ENCODE measurements at places on chromosomes 6 and 20.
A peak's percentile ranks its signal among the peaks of the same experiment; 100 is the strongest.

- no peak for DNase-seq
These were observed 258.3 kb downstream of the ANKRD60 start for GRCh38 chr20:57970116-57970515.

GRCh38 chr6:24107294-24107693, 18.7 kb upstream of the NRSN1 start:
- DNase-seq = no peak

DNA sequence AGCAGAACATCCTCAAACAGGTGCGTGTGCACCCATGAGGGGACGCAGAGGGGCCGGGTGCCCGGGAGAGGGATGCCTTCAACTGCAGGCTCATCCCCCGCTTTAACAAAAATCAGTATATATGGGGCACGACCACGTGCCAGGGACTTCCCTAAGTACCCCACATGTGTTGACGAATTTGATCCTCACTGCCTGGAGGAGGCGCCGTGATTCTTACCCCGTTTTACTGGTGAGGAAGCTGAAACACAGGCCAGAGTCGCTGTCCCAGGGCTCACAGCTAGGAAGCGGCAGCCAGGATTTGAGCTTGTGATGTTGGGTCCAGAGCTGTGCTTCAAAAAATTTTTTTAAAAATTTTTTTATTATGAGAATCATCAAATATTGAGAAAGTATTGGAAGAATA, 44.8 kb downstream of the ITPR3 start:
- DNase-seq = no peak

GRCh38 chr20:33007376-33008335, at the start of gene BPIFB2:
BPIFB2 (plus strand) TSS chr20:33007704; CDS start chr20:33008575, 871 bp downstream.
- no peak for DNase-seq

- DNase-seq = no peak
These were observed 14.0 kb upstream of the SERPINB9 start for GRCh38 chr6:2917065-2917464.

DNA sequence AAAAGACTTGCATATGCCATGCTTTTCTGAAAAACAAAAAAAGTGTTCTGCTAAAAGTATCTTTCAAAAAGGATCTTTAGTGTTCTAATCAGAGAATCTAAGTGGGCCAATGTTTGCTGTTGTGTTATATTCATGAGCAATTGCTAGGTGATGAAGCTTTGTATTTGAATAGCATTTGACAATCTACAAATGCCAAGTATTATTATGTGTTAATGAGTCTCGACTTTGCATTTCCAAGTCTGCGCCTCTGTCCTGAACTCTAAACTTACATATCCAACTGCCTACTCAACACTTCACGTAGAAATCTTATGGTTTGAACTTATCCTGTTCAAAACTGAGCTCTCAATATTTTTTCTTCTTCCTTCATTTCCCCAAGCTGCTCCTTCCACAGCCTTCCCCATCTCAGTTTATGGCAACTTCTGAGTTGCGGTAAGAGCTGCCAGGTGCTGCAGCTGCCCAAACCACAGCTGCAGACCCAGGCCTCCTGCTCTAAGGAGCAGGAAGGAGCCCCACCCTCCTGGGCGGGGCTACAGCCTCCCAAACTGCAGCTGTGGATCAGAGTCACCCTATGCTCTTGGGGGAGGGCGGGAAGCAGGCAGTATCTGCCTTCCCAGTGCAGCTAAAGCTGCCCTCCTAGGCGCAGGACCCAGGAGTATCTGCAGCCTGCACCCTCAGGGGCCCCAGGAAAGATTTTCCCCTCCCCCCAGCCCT, 16.7 kb upstream of the MAK start:
- DNase-seq = no peak

GRCh38 chr6:107740496-107741190, 83.5 kb downstream of the SCML4 start:
- DNase-seq = no peak

DNA sequence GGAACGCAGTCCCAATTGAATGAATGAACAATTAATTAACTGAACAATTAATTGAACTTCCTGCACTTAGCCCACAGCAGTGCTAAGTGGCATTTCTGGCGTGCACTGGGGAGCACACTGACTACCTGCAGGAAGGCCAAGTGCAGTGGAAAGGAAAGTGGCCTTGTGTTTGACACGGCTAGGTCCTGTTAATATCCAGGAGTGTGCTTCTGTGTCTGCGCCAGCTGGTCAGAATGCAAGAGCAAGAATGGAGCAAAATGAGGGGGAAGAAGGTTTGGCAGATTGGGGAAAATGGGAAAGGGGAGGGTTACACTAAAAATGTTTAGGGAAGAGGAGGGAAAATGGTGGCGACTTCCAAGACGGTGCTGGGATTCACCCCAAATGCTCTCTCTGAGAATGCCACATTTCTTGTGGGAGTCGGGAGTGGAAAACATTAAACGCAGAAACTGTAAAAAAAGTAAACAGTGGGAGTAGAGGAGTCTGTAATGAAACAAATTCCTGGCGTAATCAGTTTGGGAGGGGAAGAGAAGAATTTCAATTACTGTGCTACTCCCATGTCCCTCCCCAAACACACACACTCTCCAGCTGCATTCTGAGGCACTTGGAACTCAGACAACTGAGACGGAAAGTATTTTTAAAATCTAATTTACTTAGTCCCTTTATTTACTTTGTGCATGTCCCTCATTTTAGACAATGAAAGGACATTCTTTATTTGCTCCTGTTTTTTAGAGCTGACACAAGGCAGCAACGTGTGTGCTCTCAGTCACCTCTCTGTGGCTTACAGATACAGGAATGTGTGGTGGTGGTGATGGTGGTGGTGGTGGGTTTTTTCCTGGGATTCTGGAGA, 64.1 kb downstream of the CLIC5 start:
- no peak for DNase-seq

- no peak for DNase-seq
These were observed 768 bp upstream of the FYN start for GRCh38 chr6:111874025-111874415.

DNA sequence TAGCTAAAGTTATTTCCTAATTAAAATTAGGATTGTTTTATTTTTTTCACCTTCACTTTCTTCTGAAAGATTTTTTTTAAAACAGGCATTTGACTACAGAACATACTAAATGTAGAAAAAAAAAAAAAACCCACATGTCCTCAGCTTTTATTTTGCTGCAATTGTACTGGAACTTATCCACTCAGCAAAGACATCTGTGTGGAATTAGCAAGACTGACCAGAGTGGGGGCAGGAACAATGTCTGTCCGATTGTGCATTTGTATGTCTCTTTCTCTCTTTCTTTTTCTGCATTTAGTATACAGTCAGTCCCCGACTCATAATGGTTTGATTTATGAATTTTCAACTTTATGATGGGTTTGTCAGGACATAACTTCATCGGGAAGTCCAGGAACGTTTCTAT, 77.3 kb downstream of the CHD6 start:
- DNase-seq = no peak

DNA sequence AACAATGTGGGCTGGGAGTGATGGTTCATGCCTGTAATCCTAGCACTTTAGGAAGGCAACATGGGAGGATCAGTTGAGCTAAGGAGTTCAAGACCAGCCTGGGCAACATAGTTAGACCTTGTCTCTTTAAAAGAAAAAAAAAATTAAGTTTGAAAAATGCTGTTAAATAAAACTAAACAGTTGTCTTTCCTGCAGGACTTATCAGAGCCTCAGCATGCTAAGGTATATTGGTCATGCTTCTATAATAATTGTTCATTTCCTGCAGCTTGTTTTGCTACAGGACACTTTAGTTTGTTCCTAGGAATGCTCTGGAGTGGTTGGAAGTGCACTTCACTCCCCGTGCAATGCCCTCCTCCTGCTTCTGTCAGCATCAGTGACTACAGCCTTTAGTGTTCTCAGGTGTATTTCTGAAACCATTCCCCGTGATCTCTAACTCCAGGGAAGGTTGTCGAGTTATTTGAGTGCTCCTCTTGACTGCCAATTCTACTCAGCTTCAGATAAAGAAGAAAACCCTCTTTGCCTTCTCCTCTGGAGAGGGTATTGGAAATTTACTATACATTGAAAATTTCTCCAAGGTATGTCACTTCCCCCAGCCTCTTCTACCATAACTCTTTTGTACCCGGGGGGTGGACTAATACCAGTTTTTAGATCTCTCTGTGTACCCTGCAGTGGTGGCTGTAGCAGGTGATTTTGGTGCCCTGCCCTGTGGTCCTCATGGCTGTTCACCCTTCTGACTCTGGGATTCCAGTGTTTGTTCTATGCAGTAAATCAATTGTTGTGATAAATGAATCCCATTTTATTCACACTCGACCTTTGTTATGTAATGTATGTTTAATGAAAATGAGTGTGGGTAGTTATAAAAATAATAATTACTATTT, 33.8 kb downstream of the NHLRC1 start:
- DNase-seq = no peak

- DNase-seq = no peak
These were observed 44.4 kb downstream of the HDDC2 start for GRCh38 chr6:125257351-125257750.

DNA sequence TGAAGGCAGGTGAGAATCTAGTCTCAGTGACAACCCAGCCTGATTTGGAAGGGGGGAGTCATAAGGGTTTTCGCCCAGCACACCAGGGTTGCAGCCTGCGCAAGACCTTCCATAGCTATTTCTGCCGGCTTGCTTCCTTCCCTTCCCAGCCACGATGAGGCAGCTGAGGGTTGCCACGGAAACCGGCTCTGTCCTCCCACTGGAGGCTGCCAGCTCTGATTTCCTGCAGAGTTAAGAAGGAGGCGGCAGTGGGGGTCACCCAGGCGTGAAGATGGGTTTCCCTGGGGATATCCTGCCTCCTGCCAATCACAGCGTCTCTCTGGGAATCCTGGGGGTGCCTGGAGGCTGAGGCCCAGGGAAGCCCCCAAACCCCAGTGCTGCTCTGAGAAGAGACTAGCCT, 23.1 kb upstream of the KCNB1 start:
- peak; percentile 59 for DNase-seq

GRCh38 chr20:6959900-6960312, 192.4 kb downstream of the BMP2 start:
- DNase-seq = no peak

- no peak for DNase-seq
These were observed 129.5 kb downstream of the FOXC1 start for GRCh38 chr6:1739220-1739619.

All from C1 segment of cervical spinal cord (tissue), 14 donors.